Small intestine (tissue), 16 donors: ENCODE measurements at places on chromosomes 11 and 22.

GRCh38 chr22:41410311-41410751 lies 28.6 kb downstream of the TEF start:
- no peaks in the 10 kb centered on the region for H3K27me3 ChIP-seq
- no peak overlapping the region for H3K4me3 ChIP-seq
- no peaks in the 10 kb centered on the region for H3K36me3 ChIP-seq
- H3K27ac ChIP-seq = peak overlapping the region; percentile 30
- DNase-seq = no peak

DNA sequence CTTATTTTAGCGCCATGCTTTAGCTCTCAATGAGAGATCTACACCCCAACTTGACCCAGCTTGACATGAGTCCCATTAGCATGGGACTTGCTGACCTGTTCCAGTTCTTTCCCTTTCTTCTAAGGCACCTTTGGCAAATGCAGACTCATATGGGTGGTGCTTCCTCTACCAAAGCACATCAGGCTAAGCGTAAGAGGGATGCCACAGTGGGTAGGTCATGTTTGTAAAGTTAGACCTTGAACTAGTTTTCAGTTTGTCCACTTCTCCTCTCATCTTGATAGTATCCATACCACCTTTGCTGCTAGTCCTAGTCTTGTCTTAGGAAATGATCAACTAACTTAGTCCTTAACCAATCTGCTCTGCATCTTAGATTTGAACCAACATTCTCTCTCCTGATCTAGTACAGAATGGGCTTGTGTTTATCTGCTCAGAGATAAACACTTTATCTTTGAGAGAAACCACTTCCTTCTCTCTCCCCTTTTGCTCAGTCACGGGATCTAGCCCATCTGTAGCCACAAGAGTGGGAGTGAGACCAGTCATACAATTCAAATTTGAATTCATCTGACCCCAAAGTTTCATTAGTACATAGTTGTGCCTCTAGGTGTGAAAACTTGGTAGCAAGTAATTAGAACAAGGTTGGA lies 72.1 kb upstream of the CD44 start:
- no peak overlapping the region for H3K27ac ChIP-seq
- H3K4me1 ChIP-seq = no peaks in the 10 kb centered on the region

DNA sequence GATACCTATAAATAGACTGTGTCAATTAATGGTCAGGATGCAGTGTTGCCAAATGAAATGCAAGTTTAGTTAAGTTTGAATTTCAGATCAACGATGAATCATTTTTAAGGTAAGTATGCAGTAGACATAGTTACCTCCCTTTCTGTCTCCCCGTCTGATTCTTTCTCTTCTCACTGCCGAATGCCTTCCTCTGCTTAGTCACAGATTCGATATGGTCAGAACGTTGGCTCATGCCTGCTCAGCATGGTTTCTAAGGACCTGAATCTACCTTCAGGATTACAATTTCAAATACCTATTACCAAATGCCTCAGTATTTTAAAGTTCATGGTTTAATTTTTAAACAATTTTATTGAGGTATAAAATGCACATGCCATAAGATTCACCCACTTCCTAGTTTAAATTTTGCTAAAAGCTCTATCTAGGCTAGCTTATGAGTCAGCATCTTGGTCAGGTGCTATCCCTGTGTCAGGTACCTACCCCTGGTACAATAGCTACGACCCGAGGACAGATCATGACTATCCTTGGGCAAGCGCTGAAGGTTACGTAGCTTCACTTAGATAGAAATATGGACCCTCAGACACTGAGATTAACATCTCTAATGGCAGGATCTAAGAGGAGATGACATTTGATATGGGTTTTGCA lies 78.2 kb upstream of the SPON1 start:
- no peak overlapping the region for H3K4me3 ChIP-seq
- peak; percentile 24 for DNase-seq
- no peaks in the 10 kb centered on the region for H3K36me3 ChIP-seq
- no peaks in the 10 kb centered on the region for H3K27me3 ChIP-seq
- H3K27ac ChIP-seq = no peak overlapping the region
- no peaks in the 10 kb centered on the region for H3K4me1 ChIP-seq

DNA sequence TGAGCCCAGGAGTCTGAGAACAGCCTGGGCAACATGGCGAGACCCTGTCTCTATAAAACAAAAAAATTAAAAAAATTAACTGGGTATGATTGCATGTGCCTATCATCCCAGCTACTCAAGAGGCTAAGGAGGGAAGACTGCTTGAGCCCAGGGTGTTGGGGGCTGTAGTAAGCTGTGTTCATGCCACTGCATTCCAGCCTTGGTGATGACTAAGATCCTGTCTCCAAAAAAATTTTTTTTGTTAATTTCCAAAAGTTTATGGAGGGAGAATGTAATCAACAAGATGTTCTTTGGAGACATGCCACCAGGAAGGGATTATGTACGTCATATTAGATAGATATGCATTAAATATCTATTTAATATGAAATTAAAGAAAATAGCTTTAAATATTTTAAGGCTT lies 267.5 kb downstream of the SBF2 start:
- DNase-seq = no peak
- no peak overlapping the region for H3K27ac ChIP-seq
- no peaks in the 10 kb centered on the region for H3K4me1 ChIP-seq
- H3K27me3 ChIP-seq = no peaks in the 10 kb centered on the region

- no peaks in the 10 kb centered on the region for H3K27me3 ChIP-seq
- no peaks in the 10 kb centered on the region for H3K36me3 ChIP-seq
- H3K4me1 ChIP-seq = peaks cover 30% of the 10 kb centered on the region
- DNase-seq = no peak
Measured at GRCh38 chr11:12245091-12245490, 132.3 kb upstream of the PARVA start.

DNA sequence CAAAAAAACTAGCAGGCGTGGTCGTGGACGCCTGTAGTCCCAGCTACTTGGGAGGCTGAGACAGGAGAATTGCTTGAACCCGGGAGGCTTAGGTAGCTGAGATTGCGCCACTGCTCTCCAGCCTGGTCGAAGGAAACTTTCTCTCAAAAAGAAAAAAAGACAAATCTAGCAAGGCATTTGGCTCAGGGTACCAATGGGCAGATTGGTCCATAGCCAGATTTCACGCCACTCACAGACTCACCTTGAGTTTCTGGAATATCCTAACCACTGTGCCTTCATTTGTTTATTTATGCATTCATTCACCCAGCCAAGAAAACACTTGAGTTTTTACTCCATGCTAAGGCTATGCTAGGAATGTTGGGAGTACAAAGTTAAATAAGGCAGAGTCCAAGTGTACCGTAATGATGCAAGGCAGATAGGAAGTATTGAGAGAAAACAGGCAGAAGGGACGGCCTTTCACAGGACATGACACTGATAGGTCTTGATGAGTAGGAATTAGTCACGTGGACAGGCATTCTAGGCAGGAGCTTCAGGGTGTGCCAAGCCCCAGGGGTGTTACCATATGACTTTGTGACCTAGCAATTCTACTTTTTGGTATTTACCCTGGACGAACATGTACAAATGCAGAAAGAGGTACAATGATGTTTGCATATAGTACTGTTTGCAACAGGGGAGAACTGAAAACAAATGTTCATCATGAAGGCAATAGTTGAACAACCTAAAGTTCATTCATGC lies 3.0 kb upstream of the PACSIN3 start:
- DNase-seq = peak; percentile 91
- no peaks in the 10 kb centered on the region for H3K36me3 ChIP-seq
- H3K27ac ChIP-seq = no peak overlapping the region
- no peaks in the 10 kb centered on the region for H3K27me3 ChIP-seq
- H3K4me1 ChIP-seq = peaks cover 2% of the 10 kb centered on the region

- H3K27ac ChIP-seq = no peak overlapping the region
- no peaks in the 10 kb centered on the region for H3K36me3 ChIP-seq
- no peaks in the 10 kb centered on the region for H3K4me1 ChIP-seq
- H3K4me3 ChIP-seq = no peak overlapping the region
Measured at GRCh38 chr11:13826505-13827278, 135.8 kb upstream of the SPON1 start.

DNA sequence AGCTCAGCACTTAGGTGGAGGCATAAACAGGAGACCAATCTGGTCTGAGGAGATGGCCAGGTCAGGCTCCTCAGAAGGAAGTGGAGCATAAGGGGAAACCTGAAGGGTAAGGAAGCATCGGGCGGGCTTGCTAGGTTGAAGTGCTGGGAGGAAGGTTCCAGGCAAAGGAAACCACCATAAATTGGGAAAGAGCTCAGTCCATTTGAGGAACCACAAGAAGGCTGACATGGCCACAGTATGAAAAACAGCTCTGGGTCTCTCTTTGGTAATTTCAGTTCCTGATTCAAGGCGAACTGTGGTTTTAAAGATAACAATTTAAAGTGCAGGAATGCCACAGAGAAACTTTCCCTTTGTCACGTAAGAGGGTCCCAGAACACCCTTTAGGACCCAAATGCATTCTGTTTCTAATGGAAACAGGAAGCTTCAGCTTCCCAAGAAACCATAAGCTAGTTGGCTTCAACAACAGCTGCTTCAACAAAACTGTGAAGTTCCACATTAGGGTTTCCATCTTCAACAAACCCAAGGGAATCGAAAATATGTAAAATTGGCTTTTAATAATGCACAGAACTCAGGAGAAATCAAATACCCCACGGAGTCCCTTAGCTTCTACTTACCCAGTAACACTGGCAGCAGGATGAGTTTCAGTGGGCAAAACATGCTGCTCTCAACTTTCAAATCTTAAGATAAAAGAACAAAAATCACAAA lies 10.4 kb downstream of the JAML start:
- no peak overlapping the region for H3K4me3 ChIP-seq
- H3K27ac ChIP-seq = peak overlapping the region; percentile 74
- H3K4me1 ChIP-seq = peaks cover 8% of the 10 kb centered on the region
- no peaks in the 10 kb centered on the region for H3K36me3 ChIP-seq

DNA sequence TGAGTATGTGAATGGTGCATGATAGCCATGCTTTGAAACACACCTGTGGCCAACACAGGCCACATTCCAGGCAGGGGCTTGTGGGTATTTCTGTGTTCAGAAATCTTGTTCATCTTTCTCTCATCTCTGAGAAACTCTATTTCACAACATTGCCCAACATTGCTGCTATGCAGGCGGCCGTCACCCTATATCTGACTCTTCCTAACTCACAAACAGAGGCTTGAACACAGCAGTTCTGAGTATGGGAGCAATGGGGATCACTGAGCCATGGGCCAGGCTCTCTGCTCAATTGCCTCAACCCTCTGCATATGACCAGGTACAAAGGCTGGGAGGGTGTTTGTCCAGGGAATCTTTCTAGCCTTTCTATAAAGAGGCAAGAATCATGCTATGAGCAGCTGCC lies 259.9 kb downstream of the BUD13 start:
- no peaks in the 10 kb centered on the region for H3K4me1 ChIP-seq
- H3K27ac ChIP-seq = no peak overlapping the region
- H3K36me3 ChIP-seq = no peaks in the 10 kb centered on the region
- H3K4me3 ChIP-seq = no peak overlapping the region
- H3K27me3 ChIP-seq = peaks cover 7% of the 10 kb centered on the region

DNA sequence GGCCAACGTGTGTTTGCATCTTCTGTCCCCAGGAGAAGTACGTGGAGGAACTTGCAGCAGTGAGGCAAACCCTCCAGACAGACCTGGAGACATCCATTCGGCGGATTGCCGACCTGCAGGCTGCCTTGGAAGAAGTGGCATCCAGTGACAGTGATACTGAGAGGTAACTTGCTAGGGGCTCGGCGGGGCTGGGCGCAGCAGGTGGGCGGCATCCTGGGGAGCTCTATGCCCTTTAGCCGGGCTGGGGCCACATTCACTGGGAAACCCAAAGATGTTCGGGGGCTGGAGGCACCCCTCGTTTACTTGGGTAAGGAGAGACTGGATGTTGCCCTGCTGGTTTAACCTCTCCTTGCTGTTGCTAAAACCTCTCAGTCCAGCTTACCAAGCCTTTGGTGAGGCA lies 176.9 kb upstream of the SEZ6L start:
- no peaks in the 10 kb centered on the region for H3K36me3 ChIP-seq
- no peak overlapping the region for H3K4me3 ChIP-seq
- no peak overlapping the region for H3K27ac ChIP-seq
- no peaks in the 10 kb centered on the region for H3K27me3 ChIP-seq
- H3K4me1 ChIP-seq = no peaks in the 10 kb centered on the region

- no peaks in the 10 kb centered on the region for H3K4me1 ChIP-seq
- no peak for DNase-seq
- no peak overlapping the region for H3K4me3 ChIP-seq
- no peak overlapping the region for H3K27ac ChIP-seq
- peaks cover 7% of the 10 kb centered on the region for H3K36me3 ChIP-seq
Measured at GRCh38 chr11:44788536-44789261, 61.9 kb downstream of the TSPAN18 start.

- no peaks in the 10 kb centered on the region for H3K4me1 ChIP-seq
- H3K36me3 ChIP-seq = peaks cover 38% of the 10 kb centered on the region
- no peak overlapping the region for H3K27ac ChIP-seq
- H3K4me3 ChIP-seq = no peak overlapping the region
Measured at GRCh38 chr11:75576499-75576918, 14.5 kb downstream of the SERPINH1 start.
